NCI-H187 treated with DMSO at 0.1 percent for 48 hours (cell line): ENCODE measurements at places on chromosomes 5 and 9.

DNA sequence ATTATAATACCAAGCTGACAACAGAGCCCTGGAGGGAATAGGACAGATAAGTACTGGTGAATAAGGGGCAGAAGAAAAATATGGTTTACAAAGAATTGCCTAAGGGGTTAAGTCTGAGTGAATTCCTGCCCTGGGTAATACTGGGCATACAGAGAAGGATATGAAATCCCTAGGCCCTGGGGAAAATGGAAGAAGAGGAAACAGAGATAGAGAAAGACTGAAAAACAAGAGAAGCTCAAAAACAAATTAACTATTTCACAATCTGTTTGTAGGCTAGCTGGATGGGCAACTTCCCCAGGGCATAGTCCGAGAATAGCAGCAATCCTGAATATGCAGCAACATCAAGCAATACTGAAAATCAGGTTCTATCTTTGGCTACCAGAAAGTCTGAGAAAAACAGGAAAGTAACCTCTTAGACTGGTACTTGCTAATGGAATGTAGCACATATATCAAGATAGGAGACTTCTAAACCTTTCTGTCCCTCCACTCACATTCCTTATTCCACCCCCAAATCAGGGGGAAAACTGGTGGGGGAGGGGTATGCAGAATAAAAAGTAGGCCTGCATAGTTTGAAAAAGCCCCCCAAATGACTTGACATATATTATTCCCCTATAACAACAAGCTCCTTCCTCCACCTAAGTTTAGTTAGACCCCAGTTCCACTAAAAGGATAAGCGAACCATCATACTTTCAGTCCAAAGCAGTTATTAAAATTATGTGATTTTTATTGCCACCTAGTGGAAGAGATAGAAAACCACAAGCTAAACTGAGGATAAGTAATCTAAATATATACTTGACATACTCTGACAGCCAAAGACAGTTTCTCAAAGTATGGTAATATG lies 20.6 kb downstream of the SLC38A9 start:
- DNase-seq, result peak; percentile 34

GRCh38 chr5:115496936-115497576 lies 47.5 kb downstream of the FEM1C start:
- DNase-seq, result no peak

GRCh38 chr5:63439537-63439936 lies 522.7 kb downstream of the HTR1A start:
- no peak for DNase-seq

DNA sequence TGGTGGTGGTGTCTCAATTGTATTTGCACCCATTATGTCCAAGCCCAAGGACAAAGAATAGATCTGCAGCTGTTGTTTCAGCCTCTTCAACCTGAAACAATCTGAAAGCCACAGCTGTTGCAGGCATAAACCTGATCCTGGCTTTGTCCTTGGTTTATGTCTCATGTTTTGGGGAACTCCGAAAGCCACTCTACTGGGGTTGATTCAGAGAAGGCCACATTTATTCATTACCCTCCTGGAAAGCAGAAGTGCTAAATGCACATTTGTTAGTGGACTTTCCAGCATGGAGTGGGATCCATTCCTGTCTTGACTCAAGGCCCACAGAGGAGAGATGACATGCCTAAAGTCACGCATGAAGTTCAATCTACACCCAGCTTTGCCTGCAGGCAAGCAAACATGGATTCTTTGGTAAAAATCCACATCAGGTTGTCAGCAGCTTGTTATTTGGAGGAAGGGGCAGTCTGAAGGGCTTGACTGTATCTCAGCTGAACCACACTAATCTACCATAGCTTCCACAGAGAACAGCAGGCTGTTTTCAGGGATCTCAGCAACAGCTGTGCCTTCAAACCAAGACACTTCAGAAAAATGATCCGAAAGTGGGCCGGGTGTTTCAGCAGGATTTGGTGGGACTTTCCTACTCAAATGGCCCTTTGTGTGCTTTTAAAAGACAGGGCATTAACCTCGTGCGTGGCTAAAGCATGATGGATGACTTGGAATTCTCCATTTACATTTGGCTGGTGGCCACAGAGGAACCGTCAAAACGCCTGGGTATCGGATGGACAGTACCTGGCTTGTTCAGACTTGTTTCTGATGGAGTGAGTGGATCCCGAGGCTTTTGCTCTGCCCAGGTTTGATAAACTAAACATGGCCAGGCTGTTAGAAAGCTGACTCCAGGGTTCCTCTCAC lies 36.2 kb upstream of the ADAM19 start:
- DNase-seq, result peak; percentile 78

DNA sequence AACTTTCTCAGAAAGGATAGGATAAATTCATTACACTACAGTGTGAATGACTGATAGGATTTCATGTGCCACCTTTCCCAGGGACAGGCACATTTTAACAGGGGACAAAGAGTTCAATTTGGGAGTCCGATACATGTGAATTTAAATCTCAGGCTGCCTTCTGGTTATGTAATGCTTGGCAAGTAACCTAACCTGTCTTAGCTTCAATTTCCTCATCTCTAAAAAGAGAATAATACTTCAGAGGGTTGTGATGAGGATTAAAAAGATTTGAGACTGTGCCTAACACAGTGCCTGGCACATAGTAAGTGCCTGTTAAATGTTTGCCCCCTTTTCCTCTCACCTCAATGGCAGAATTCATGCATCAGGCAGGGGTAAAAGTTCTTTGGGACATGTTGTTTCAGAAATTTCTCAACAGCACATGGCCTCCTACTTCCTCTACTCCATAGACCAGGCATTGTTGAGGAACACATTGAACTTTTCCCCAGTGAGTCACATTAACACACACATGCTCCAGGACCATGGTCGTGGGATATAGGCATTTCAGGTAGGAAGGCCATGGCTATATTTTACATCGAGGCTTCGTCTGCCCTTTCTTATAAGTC lies 94.6 kb upstream of the EGFLAM start:
- DNase-seq, result no peak

- no peak for DNase-seq
Measured at GRCh38 chr5:15085671-15086070, 214.1 kb upstream of the ANKH start.

GRCh38 chr5:34051374-34051980 lies 8.5 kb upstream of the C1QTNF3 start:
- no peak for DNase-seq

- no peak for DNase-seq
Measured at GRCh38 chr9:15743512-15743911, 190.7 kb downstream of the CCDC171 start.

DNA sequence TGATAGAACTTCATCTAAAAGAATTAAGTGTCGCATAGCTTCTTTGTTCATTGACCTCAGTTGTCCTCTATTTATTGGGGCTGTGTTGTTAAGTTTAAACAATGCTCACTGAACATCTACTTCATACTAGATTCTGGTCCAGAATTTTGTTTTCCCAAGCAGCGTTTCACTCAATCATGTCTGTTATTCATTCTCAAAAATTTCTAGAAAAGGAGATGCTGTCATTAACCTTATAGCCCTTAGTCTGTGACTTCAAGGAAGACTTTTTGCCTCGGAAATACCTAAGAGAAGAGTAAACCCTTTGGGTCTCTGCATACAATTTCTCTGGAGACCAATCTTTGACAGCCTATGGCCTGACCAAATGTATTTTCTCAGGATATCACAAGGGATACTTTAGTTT lies 171.7 kb downstream of the FGF1 start:
- no peak for DNase-seq

- no peak for DNase-seq
Measured at GRCh38 chr9:37801287-37801850, 772 bp downstream of the DCAF10 start.

DNA sequence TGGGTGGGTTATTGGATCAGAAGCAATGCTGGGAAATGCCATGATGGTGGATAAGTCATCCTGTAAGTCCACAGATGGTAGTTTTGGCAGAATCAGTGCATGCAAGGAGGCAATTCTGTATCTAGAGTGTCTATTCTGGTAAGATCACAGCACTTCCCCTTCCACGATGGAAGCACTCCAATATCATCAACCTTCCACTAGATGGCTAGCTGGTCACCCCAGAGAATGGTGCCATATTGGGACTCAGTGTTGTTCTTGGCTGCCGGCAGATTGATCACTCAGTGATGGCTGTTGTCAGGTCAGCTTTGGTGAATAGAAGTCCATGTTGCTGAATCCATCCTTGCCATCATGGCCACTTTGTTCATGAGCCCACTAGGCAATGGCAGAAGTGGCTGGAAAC lies 553.5 kb downstream of the CSNK1G3 start:
- no peak for DNase-seq

DNA sequence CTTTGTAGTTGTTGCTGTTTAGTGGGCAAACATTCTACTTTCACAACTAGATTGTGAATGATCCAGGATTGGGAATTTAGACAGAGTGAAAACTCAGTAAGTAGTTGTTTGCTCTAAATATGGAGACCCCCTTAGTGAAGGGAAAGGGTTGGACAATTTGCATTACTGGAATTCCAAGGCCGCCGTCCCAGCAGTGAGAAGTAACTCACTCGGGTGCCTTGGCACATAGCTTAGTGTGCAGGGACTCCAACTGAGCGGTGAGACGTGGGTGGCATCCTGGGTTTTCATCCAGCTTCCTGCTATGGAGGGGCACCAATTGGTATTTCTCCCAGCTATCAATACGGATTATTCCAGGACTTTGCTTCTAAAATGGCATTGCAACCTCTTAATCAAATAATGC lies 69.7 kb upstream of the FCN1 start:
- no peak for DNase-seq

GRCh38 chr9:86669422-86669821 lies 277.9 kb downstream of the GAS1 start:
- DNase-seq, result no peak
